Uterine smooth muscle cell (primary cell): ENCODE measurements at places on chromosomes 4 and X. TPM values are rescaled to one million over a fixed set of nuclear protein-coding genes. Genes with fewer than 3 reads are reported as not detected.

Gene GPRASP1
- total RNA-seq, result 4.1 and 8.6 TPM in 2 replicates

Gene VCX3A
- not detected in 2 replicates for total RNA-seq

Gene RADX
- total RNA-seq, result 5.4 and 12.0 TPM in 2 replicates

Gene TMEM271
- total RNA-seq, result not detected in 2 replicates

Gene HMGN5
- total RNA-seq, result 0.75 and 1.7 TPM in 2 replicates

Gene SRPK3
- 0.44 and 1.7 TPM in 2 replicates for total RNA-seq

Gene TMEM35A
- 3.8 and 5.9 TPM in 2 replicates for total RNA-seq

Gene TCP11X2
- not detected in 2 replicates for total RNA-seq

Gene CTAG1A
- total RNA-seq, result not detected in 2 replicates

Gene CHIC1
- total RNA-seq, result 10.6 and 11.0 TPM in 2 replicates

Gene COX7B2
- total RNA-seq, result not detected in 2 replicates

Gene SOWAHB
- under 0.01 TPM in 1 of 2 replicates, not detected in the other for total RNA-seq

Gene HOPX
- total RNA-seq, result 0.37 and 2.2 TPM in 2 replicates
